Thoracic aorta (tissue), 2 donors: ENCODE measurements at places on chromosomes 13 and 19.

DNA sequence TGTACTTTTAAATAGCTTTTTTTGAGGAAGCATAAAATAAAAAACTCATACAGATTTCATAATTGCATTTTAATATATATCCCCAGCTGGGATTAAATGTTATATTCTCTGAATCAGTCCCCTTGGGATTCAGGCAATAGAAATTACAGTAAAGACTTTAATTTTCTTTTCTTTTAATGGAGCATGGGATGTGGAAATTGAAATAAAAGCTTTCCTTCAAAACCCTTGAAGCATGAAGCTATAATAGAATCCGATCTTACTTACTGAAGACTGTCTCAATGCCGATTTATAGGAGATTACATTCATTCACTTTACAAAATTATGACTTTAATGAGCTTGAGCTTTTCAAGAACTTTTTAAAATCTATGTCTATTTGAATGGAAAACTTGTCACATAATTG is 243.4 kb downstream of the SPRY2 start:
- no peak overlapping the region for H3K4me3 ChIP-seq
- no peak for DNase-seq
- H3K27ac ChIP-seq = no peak overlapping the region
- no peaks in the 10 kb centered on the region for H3K4me1 ChIP-seq
- no peaks in the 10 kb centered on the region for H3K36me3 ChIP-seq

DNA sequence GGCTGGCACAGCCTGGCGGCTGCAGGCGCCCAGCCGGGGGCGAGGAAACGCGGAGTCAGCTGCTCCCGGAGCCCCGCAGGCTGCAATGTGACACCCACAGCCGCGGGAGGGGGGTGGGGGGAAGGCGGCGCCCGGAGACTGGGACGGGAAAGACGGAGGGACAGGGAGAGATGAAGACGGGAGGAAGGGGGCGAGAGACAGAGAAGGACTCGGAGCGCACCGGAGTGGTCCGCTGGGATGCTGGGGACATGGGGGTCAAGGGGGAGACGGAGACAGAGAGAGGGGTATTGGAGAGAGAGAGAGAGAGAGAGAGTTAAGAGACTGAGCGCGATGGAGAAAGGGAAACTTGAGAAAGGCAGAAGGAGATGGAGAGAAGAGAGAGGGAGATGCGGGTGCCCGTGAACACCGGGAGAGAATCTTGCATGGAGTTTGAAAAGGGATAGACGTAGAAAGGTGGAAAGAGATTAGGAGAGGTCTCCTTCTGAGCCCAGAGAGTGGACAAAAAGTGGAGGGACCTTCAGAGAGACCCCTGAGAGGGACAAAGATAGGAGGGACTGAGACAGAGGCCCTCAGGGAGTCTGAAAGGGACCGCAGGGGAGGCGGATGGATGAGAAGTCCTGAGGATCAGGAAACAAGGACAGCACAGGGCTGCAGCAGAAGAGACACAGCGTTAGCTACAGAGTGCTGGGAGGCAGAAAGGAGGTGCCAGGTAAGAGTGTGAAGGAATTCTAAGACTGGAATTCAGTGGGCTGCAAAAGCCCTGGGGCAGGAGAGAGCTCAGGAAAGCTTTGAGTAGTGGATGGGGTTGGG is 1.0 kb downstream of the SCN1B start:
- DNase-seq = no peak
- H3K36me3 ChIP-seq = peaks cover 4% of the 10 kb centered on the region
- H3K27ac ChIP-seq = no peak overlapping the region
- H3K4me3 ChIP-seq = peak overlapping the region; percentile 82

GRCh38 chr13:91264484-91264883 is 83.0 kb upstream of the MIR17HG start:
- no peak overlapping the region for H3K4me3 ChIP-seq
- H3K4me1 ChIP-seq = no peaks in the 10 kb centered on the region
- DNase-seq = no peak
- H3K36me3 ChIP-seq = no peaks in the 10 kb centered on the region
- no peaks in the 10 kb centered on the region for H3K27me3 ChIP-seq

GRCh38 chr13:25462301-25463125 is 90.7 kb downstream of the ATP8A2 start:
- no peaks in the 10 kb centered on the region for H3K27me3 ChIP-seq
- no peak overlapping the region for H3K27ac ChIP-seq
- no peaks in the 10 kb centered on the region for H3K4me1 ChIP-seq
- DNase-seq = no peak
- no peak overlapping the region for H3K4me3 ChIP-seq

- no peak within 1 kb of the TSS for H3K27ac ChIP-seq
- no peaks in the 10 kb centered on the region for H3K36me3 ChIP-seq
- peaks cover 40% of the 10 kb centered on the region for H3K4me1 ChIP-seq
- H3K27me3 ChIP-seq = peaks cover 17% of the 10 kb centered on the region
These were observed at the start of gene APC2 for GRCh38 chr19:1449467-1450442. APC2 (plus strand) TSS chr19:1450121; CDS start chr19:1453002, 2,881 bp downstream.

- no peak overlapping the region for H3K4me3 ChIP-seq
- no peaks in the 10 kb centered on the region for H3K27me3 ChIP-seq
- no peak overlapping the region for H3K27ac ChIP-seq
- peaks cover 26% of the 10 kb centered on the region for H3K36me3 ChIP-seq
- no peaks in the 10 kb centered on the region for H3K4me1 ChIP-seq
These were observed 98.8 kb downstream of the KDM4B start for GRCh38 chr19:5067678-5068077.

GRCh38 chr19:54415208-54415900 is at the start of gene TTYH1:
TTYH1 (plus strand) TSS chr19:54415464; CDS start chr19:54415553, 89 bp downstream.
- H3K27ac ChIP-seq = no peak within 1 kb of the TSS
- H3K27me3 ChIP-seq = peaks cover 11% of the 10 kb centered on the region
- H3K36me3 ChIP-seq = no peaks in the 10 kb centered on the region
- H3K4me3 ChIP-seq = no peak within 1 kb of the TSS

DNA sequence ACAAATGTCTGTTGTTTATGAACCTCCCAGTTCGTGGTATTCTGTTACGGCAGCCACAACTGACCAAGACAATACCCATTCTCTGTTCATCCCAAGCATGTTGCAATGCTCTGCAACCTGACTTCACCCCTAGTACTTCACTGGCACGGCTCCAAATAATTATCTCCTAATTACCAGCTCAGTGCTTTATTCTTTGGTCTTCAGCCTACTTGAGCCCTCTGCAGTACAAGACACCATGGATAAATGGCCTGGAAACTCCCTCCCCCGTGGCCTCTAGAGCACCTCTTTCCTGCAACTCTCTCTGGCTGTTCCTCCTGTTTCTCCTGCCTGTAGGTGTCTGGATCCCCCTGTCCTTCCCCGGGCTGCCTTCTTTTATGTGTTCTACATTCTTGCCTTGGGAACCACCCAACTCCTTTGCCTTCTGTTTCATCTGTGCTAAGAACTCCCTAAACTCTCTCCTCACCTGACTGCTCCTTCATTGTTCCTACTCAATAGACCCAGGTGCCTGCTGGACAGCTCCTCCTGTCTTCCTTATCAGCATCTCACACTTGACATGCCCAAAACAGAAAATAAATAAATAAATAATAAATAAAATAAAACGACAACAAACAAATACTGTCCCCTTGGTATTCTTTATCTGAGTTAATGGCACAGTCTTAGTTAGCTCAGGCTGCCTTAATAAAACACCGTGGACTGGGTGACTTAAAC is 200.4 kb upstream of the IPO5 start:
- H3K27ac ChIP-seq = no peak overlapping the region
- no peaks in the 10 kb centered on the region for H3K36me3 ChIP-seq
- H3K27me3 ChIP-seq = no peaks in the 10 kb centered on the region
- peaks cover 12% of the 10 kb centered on the region for H3K4me1 ChIP-seq

- no peak overlapping the region for H3K4me3 ChIP-seq
- no peaks in the 10 kb centered on the region for H3K4me1 ChIP-seq
- H3K27ac ChIP-seq = no peak overlapping the region
- no peaks in the 10 kb centered on the region for H3K27me3 ChIP-seq
These were observed 140.5 kb downstream of the SLC7A1 start for GRCh38 chr13:29454931-29455481.

DNA sequence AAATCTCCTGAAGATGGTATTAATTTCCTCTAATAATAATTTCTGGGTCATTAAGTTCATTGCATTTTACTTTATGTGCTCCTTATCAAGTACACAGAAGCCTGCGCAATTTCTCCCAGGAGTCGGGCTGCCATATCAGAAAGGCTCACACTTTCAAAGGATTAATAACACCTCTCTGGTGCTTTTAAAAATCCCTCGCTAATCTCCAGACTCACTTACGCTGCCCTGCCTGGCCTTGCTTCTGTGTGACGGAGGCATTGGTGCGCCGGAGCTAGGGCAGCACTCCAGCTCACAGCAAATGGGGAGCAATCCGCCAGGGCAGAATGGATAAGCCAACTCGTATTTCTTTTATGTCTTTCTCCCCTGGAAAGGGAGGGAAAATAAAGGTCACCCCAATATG is 300.8 kb downstream of the EFNB2 start:
- no peak for DNase-seq
- H3K4me1 ChIP-seq = no peaks in the 10 kb centered on the region
- H3K27me3 ChIP-seq = no peaks in the 10 kb centered on the region
- H3K36me3 ChIP-seq = no peaks in the 10 kb centered on the region
- H3K27ac ChIP-seq = no peak overlapping the region

DNA sequence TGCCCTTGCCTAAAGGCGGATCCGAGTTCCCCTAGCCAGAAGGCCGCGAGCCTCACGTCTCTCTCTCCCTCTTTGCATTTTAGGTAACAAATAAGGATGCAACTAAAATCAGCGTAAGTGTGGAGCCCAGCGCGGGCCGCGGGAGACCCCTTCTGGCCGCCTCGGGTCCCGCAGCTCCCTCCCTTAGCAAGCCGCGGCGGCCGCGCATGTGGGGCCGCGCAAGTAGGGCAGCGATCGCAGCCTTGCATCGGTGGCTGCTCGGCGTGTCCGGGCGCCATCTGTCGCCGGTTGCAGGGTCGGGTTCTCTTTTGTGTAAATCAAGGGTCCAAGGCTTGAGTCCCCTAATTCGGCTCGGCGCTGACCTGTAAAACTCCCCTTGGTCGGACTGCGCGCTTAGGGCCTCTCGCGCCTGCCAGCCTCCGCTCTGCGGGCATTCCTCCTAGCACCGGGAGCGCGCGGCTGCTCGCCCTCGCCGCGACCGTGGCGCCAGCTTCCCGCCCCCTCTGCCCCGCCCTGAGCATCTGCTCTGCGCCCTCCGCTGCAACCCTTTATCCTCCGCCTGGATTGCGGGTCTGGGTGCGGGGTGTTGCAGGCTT is 2.7 kb downstream of the VSTM2B start:
- no peak for DNase-seq
- H3K36me3 ChIP-seq = no peaks in the 10 kb centered on the region
- no peaks in the 10 kb centered on the region for H3K4me1 ChIP-seq
- H3K27me3 ChIP-seq = no peaks in the 10 kb centered on the region
- peak overlapping the region; percentile 33 for H3K4me3 ChIP-seq

GRCh38 chr19:2759965-2760364 is 20.1 kb upstream of the SLC39A3 start:
- H3K27me3 ChIP-seq = no peaks in the 10 kb centered on the region
- no peak overlapping the region for H3K4me3 ChIP-seq
- H3K36me3 ChIP-seq = peaks cover 57% of the 10 kb centered on the region
- no peak overlapping the region for H3K27ac ChIP-seq
- no peak for DNase-seq
- no peaks in the 10 kb centered on the region for H3K4me1 ChIP-seq

- H3K27me3 ChIP-seq = no peaks in the 10 kb centered on the region
- no peaks in the 10 kb centered on the region for H3K4me1 ChIP-seq
- H3K36me3 ChIP-seq = no peaks in the 10 kb centered on the region
These were observed 863.9 kb upstream of the GPC6 start for GRCh38 chr13:92362717-92363116.

- H3K4me3 ChIP-seq = peak within 1 kb of the TSS; percentile 66
- H3K4me1 ChIP-seq = peaks cover 5% of the 10 kb centered on the region
- no peaks in the 10 kb centered on the region for H3K27me3 ChIP-seq
- no peak within 1 kb of the TSS for H3K27ac ChIP-seq
These were observed at the start of gene SLITRK1 for GRCh38 chr13:83881917-83882605. SLITRK1 (minus strand) TSS chr13:83882474; CDS start chr13:83881507, 967 bp downstream.

GRCh38 chr19:32901504-32902161 is 32.1 kb upstream of the SLC7A9 start:
- H3K4me3 ChIP-seq = no peak overlapping the region
- no peak overlapping the region for H3K27ac ChIP-seq
- DNase-seq = no peak
- H3K36me3 ChIP-seq = peaks cover 7% of the 10 kb centered on the region
- no peaks in the 10 kb centered on the region for H3K4me1 ChIP-seq
- no peaks in the 10 kb centered on the region for H3K27me3 ChIP-seq

- no peak for DNase-seq
- H3K4me3 ChIP-seq = no peak overlapping the region
- no peaks in the 10 kb centered on the region for H3K36me3 ChIP-seq
- H3K4me1 ChIP-seq = peaks cover 7% of the 10 kb centered on the region
- no peaks in the 10 kb centered on the region for H3K27me3 ChIP-seq
These were observed 4.3 kb downstream of the HAUS8 start for GRCh38 chr19:17070912-17071311.

- no peak overlapping the region for H3K4me3 ChIP-seq
- H3K36me3 ChIP-seq = no peaks in the 10 kb centered on the region
- no peak overlapping the region for H3K27ac ChIP-seq
- H3K4me1 ChIP-seq = peaks cover 8% of the 10 kb centered on the region
These were observed 460.6 kb downstream of the FGF14 start for GRCh38 chr13:101941095-101941783.

DNA sequence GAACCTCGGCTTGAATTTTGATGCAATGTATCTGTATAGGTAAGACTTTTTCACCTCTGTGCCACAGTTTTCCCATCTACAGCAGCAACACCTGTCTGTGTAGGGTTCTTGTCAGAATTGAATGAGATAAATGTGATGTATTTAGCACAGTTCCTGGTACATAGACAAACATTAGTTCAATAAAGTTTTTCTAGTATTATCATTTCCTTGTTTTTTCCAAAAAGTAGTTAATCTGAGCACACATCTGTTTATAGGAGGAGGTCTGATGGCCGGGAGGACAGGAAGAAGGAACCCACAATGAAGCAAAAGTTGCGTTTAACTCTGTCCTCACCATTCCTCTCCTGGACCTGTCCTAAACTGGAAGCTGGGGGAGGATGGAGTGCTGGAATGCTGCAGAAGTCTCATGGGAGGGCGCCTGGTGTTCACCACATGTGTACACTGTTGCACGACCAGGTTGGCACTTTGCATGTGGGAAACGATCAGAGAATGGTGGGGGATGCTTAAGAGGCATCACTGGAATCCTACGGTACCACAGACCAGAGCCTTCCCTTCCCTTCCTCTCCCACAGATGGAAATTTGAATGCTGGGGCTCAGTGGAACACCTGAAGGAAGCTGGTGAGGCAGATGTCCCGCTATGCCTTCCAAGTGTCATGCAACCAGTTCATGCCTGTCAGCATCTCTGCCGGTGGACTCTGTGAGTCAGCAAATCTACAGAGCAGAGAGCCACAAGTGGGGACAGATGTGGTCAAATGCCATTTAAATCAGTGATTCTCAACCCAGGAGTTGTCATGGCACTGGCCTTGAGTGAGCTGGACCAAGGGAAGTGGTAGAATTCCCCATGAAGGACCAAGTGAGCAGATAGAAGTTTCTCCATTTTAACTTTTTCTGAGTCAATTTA is 315.6 kb downstream of the DLEU7 start:
- peaks cover 39% of the 10 kb centered on the region for H3K4me1 ChIP-seq
- DNase-seq = no peak
- no peaks in the 10 kb centered on the region for H3K27me3 ChIP-seq
- H3K27ac ChIP-seq = peak overlapping the region; percentile 30
